ENCODE measurements at places on chromosomes 6 and 20.
A peak's percentile ranks its signal among the peaks of the same experiment; 100 is the strongest.

GRCh38 chr6:126944512-126944911, 174.0 kb upstream of the RSPO3 start:
- no peak for DNase-seq

- DNase-seq: no peak
Measured at GRCh38 chr6:7112741-7113313, 5.1 kb downstream of the RREB1 start.

DNA sequence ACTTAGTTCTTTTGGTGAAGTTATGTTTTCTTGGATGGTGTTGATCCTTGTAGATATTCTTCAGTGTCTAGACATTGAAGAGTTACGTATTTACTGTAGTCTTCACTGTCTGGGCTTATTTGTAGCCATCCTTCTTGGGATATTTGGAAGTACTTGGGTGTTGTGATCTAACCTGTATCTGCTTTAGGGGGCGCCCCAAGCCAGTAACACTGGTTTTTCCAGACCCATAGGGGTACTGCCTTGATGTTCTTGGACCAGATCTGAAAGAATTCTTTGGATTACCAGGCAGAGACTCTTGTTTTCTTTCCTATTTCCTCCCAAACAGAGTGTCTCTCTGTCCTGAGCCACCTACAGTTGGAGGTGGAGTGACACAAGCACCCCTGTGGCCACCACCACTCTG, 309.1 kb upstream of the IMPG1 start:
- DNase-seq: no peak

GRCh38 chr6:160967833-160968232, 23.7 kb upstream of the MAP3K4 start:
- DNase-seq: no peak

- DNase-seq: no peak
Measured at GRCh38 chr20:36441416-36441815, 99.9 kb upstream of the MYL9 start.

DNA sequence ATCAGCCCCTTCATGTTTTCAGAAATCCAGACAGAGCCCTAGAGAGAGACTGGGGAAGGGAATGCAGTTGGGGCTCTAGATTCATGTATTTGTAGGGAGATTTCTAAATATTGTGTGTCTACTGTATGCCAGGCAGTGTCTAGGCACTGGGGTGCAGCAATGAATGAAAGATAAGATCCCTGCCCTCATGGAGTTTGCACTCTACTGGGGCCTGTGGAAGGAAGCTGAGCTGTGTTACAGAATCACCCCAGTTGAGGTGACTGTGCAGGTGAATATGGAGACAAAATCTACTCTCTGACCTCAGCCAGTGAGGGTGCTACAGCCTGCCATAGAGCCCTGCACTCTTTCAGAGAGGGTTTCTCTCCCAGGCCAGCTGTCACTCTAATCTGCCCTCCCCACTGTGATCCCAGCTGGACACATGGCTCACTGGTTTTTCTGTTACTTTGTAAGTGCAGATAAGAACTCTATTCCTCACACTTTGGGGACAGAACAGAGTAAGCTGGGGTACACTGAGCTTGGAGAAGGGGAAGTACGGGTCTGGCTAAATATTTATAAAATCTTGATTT, 69.2 kb upstream of the E2F3 start:
- no peak for DNase-seq

DNA sequence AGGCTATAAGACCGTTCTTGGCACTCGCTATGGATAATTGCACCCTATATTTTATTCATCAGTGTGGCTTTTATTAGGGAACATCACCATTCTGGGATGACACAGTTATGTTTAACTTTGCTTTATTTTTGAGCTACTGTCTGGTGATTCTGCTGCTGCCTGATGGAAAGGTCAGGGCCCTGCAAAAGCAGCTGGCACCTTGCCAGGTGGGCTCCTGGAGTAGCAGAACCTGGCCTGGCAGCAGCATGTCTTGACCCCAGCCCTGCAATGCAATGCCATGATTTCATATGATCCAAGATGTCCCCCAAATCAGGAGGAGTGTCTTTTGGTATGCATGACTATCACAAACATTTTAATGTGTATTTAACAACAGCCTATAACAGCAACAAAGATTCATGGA, 228.4 kb upstream of the RSPO3 start:
- peak; percentile 33 for DNase-seq

- peak; percentile 11 for DNase-seq
Measured at GRCh38 chr6:126312013-126312665, 27.8 kb upstream of the CENPW start.

- no peak for DNase-seq
Measured at GRCh38 chr6:153927867-153928266, 111.2 kb upstream of the OPRM1 start.

DNA sequence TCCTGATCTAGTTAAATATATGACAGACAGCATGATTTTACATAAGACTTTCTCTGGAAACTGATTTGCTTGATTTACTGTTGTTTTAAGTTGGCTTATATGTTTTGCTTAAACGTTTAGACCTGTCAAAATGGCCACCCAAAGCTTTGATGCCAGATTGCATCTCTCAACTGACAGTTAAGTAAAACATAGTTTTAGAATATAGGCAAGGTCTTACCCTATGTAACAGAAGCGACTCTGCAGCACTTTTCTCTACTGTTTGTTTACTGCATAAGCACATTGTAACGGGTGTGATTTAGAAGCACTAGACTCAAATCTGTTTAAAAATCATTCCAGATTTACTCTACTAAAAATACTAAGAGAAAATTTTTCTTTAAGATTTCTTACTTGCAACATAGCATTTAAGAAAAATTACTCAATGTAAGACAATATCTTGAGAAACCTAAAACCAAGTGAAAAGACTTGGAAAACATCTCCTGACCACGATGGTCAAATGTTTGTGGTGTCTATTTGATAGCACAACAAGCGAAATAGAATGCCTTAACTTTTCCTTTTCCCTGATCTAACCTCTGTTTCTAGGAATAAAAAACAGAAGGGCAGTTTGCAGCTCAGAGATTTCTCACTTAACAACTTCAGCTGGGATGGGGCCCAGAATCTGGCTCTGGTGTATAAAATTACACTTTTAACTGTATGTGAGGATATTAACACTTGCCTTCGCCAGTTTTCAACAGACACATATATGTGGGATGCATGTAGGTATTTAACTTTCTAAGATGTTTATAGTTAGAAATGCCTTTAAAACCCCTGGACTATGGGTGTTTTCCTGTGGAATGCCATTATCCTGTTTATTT, 47.4 kb downstream of the AIG1 start:
- DNase-seq: no peak

- DNase-seq: no peak
Measured at GRCh38 chr6:164167873-164168405, 753.4 kb downstream of the QKI start.

- no peak for DNase-seq
Measured at GRCh38 chr20:20490673-20491072, 122.8 kb downstream of the INSM1 start.

DNA sequence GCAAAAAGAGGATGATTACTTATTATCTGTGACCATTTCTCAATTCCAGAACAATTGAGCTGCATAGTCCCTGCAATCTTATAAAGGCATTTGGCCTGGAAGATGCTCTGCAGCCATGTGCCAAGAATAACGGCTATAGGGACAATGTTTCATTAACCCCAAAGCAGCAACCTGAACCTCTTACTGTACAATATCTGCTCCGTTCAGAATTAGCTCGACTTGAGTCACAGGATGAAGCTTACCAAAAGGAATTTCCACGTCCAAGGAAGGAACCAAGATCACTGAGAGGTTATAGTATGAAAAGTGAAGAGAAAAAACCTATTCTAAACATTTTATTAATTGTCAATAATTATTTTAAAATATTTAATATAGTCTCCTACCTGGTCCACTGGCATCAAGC, 167.3 kb upstream of the GMDS start:
- DNase-seq: no peak

- no peak for DNase-seq
Measured at GRCh38 chr20:14758356-14758755, 420.9 kb upstream of the FLRT3 start.

GRCh38 chr6:76165471-76166221, 93.2 kb upstream of the IMPG1 start:
- DNase-seq: no peak

GRCh38 chr20:38275815-38276550, 15.4 kb upstream of the KIAA1755 start:
- DNase-seq: peak; percentile 18

GRCh38 chr20:51624157-51624731, 81.7 kb upstream of the NFATC2 start:
- DNase-seq: peak; percentile 77

DNA sequence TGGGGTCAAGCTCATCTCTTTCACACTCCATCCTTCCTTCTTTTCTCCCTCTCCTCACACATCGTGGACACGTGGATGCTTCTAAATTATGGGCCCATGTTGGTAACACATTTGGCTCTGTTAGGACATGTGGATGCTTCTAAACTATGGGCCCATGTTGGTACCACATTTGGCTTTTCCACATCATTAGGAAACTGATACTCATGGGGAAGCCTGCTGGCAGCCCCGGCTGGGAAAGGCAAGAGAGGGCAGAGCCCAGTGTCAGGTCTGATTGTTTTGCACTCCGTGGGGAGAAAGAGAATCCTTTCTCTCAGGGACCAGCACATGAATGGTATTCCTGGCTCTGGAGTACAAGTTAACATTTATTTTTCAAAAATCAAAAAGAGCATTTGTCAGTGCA, 4.0 kb upstream of the CST1 start:
- no peak for DNase-seq

DNA sequence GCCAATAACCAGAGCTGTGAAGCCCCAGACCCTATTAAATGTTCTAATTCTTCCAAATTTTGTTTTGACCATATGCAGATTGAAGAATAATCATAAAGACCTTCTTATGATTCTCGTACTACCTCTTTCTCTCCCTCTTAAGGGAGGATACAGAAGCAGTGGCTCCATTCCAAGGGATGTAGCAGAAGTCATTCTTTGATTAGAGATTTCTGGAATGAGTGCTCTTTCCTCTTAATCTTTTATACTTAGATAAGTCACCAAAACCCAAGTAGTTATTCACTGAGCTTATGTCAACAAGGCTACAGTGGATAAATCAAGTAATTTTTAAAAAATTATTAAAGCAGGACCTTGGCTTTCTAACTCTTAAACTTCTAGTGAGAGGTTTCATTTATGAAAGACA, 266.0 kb upstream of the STXBP5 start:
- no peak for DNase-seq

DNA sequence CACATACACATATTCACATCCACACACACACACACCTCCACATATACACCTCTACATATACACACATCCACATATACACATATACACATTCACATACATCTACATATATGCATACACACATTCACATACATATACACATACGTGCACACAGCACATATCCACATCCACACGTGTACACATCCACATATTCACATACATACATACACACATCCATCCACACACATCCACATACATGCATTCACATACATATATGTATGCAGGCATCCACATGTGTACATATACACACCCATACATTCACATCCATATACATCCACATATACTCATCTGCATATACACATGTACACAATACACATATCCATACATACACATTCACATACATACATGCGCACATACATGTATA, 25.6 kb upstream of the NKX2-2 start:
- DNase-seq: no peak

DNA sequence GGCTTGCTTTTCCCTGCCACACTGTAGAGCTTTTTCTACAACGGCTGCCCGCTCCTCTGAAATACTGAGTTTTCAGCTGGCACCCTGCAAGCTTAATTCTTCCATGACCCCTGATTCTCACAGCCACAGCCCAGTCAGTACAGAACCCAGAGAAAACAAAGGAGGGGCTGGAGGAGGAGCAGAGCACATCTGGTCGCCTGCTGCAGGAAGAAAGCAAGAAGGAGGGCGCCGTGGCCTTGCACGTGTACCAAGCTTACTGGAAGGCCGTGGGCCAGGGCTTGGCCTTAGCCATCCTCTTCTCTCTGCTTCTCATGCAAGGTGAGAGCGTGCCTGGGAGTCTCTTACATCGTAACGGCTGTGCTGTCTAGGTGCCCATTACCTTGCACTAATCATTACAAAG, 11.3 kb downstream of the DLK2 start:
- DNase-seq: no peak

GRCh38 chr6:112231164-112231563, 23.2 kb downstream of the LAMA4 start:
- no peak for DNase-seq

DNA sequence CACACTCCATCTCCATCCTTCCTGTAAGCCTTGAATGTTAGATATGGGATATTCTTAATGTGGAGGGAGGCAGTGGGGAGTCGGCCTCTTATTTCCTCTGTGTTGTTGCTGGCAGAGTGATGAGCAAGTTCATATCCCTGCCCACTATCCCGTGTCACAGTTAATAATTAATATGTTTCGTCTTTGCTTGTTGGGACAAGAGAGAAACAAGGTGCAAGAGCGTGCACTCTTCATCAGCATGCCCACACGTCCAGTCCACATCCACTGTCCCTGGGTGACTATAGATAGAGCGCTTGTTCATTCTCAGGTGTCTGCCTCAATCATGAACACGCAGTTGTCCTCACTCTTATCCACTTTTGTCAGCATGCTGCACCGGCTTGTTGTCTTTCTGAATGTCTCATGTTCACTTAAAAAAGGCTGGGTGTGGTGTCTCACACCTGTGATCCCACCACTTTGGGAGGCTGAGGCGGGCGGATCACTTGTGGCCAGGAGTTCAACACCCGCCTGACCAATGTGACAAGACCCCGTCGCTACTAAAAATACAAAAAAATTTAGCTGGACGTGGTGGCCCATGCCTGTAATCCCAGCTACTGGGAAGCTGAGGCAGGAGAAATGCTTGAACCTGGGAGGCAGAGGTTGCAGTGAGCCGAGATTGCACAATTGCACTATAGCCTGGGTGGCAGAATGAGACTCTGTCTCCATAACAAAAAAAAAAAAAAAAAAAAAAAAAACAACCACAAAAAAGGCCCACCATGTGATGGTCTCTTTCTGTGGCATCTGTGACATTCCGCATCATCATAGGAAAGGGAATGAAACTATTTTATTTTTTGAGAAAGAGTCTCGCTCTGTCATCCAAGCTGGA, 34.2 kb downstream of the PPP1R3G start:
- no peak for DNase-seq

DNA sequence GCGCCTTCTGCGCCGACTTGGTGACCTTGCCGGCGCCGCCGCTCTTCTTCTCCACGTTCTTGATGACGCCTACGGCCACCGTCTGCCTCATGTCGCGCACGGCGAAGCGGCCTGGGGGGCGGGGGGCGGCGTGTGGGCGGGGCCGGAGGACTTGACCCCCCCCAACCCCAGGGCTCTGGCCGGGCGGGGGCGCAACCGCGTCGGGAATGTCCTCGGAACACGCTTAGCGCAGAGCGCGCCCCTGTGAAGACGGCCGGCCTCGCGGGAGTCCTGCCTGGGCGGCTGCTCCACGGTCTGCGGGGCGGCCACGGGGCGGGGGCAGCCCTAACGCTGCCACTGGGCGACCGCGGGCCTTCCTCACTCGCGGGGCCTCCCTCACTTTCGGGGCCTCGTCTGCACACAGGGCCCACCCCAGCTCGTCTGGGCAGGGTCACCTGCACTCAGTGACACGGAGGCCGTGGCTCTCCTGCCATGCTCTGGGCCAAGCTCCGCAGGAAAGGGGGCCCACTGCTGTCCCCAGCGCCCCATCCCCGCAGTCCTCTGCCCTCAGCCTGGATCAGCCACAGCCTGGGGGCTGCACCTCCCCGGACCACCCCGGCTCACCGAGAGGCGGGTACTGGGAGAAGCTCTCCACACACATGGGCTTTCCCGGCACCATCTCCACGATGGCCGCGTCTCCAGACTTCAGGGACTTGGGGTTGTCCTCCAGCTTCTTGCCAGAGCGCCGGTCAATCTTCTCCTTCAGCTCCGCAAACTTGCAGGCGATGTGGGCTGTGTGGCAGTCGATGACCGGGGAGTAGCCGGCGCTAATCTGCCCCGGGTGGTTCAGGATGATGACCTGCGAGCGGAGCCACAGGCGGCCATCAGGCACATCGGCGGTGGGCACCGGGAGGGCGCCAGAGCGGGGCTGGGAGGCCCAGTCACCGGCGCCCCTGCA, 10.3 kb downstream of the EEF1A2 start:
- DNase-seq: no peak
